Stimulated activated CD4-positive, alpha-beta T cell treated with anti-CD3 and anti-CD28 coated beads, Interleukin-2, amount 100 ng/mL, for 24 hours (primary cell): ENCODE measurements at places on chromosomes 3 and 15.

DNA sequence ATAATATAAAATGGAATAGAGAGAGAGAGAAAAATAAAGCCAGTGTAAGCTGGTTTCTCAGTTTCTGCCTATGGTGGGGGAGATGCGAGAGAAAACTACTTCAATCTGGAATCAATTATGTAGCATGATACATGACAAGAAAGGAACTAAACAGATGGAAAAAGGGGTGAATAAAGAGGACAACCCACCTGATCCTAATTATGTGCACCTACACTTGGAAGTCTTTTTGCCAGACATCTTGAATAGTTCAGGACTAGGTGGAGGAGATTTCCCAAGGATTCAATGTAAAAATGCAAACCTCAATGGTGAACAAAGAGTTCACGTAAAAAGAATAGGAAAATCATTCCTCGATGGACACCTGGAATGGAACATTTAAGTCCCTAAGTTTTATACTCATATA lies 524.4 kb upstream of the RGMA start:
- DNase-seq: no peak

DNA sequence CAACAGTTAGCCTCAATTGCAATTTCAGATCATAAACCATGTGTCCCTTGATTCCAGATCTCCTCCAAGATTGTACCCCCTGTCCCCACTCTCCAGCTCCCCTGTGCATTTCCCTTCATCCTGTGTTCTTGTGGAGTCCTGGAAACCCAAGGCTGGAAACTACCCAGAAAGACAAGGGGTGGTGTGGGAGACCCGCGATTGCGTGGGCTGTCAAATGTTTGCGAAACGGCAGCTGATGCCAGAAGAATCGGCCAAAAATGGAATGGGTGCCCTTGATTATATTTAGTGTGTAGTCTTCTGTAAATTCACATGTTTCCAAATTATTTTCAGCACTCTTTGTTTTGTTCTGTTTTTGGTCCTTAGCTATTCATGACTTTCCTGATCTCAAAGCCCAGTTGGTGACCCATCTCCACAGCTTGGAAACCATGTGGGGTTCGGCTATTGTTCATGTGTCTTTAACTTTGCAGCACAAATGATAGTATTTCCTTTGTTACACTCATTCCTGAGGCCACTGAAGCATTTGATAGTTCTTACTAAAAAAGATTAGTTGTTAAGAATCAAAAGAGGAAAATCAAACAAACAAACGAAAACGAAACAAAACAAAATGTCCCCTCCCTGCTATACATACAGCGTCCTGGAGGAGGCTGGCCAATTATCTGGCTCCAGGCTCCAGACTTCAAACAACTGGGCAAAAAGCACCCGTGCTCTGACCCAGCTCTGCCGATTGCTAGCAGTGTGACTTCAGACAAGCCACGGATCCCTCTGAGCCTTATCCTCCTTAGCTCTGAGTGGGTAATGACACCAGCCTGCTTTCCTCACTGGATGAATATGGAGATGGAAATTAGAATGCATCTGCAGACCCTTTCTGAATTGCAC lies 120.9 kb downstream of the CACNA2D3 start:
- DNase-seq: no peak

GRCh38 chr3:155404486-155404885 lies 111.0 kb upstream of the STRIT1 start:
- DNase-seq: no peak

- no peak for DNase-seq
Measured at GRCh38 chr3:10582733-10583132, 77.3 kb upstream of the ATP2B2 start.

GRCh38 chr15:65466901-65467300 lies 44.2 kb upstream of the IGDCC4 start:
- DNase-seq: no peak

DNA sequence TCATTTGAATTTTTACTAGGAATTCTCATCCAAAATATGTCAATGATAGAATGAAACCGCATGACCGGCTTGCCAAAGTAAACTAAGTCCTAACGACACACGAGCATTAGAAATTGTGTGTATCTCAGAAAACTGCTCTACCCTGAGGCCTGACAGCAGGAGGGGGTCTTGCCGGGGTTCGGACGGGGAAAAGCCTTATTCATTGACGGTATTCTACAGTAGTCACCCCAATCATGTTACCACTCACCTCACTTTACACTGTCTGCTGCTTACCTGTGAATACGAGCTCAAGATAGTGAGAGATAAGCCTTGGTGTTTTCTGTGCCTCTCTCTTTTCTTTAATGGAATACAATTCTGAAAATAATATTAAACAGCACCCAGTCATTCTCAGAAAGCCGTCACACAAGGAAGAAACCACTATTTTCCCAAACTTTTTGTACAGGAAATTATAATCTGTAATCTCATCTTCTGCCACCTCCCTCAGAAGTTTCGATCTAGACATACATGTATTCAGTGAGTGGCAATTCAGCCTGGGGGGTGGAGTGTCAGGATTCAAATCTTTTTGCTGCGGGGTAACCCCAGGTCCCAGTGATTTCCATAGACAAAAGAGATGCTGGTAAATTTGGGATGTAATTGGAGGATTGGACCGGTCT lies 492 bp upstream of the FAM43A start:
- no peak for DNase-seq

GRCh38 chr15:62326460-62327011 lies 161.5 kb upstream of the C2CD4B start:
- no peak for DNase-seq

DNA sequence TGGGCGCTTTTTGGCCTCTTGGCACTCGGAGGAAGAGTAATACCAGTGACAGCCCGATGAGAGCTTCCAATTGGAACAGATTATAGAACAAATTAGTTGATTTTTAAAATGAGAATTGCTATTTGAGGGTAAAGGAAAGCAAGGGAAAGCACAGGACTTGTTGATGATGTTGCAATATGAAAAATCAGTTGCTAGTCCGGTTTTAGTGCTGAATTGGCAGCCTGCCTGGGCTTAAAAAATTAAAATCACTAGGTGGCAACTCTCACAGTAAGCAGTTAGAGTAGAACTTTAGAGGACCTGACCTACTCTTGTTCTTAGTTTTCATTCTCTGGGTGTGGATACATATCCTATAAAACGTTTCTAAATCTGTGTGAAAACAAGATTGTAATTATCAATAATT lies 2.1 kb upstream of the SCAANT1 start:
- DNase-seq: no peak

DNA sequence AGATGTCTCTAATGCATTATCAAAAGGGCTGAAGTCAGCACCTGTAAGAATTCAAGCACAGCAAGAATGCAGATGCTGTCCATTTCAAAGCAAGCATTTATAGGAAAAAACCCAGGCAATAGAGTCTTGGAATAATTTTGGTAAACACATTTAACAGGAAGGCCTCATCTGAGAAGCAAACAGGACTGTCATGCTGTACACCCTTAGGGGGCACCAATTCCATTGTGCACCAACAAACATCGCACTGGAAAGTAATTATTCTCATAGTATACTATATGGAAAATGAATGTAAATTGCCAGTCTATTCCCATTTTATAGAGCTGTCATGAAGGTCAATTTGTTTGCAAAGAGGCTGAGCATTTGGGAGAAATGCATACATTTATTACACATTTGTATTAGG lies 247.3 kb upstream of the SUCLG2 start:
- DNase-seq: no peak

- DNase-seq: no peak
Measured at GRCh38 chr3:25088284-25088683, 339.8 kb upstream of the RARB start.

DNA sequence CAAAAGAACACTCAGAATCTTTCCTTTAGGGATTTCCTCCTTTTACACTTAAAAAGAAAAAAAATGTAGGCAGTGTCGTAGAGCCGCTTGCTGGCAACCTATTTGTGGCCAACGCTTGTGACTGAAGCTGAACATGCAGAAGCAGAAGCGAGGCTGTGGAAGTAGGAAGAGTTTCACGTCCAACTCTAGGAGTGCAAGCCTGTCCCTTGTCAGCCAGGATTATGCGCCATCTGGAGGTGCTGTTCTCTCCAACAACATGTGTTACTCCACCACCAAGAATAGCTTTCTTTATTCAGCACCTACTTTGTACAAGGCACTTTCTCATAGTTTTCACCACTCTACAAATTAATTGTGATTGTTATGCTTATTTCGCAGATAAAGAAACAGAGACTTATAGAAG lies 223.2 kb upstream of the LMCD1 start:
- DNase-seq: no peak

DNA sequence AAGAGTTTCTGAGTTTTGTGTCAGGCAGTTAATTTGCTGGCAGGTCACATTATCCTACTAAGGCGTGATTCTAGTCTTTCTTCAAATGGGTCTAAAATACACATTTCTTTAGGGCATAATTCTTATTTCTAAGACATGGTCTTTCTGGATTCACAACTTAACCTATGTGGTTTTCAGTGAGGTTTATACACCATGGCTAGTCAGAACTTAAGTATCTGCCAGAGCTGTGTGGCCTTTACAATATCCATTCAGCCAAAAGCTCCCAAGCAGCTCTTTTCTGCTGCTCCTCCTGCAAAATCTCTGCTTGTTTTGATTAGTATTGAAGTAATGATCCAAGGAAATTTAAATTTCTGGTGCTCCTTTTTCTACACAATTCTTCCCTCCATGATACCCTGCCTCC lies 33.5 kb downstream of the SLC9C1 start:
- DNase-seq: no peak

GRCh38 chr15:33975022-33975565 lies 6.8 kb downstream of the CHRM5 start:
- no peak for DNase-seq

- DNase-seq: peak; percentile 6
Measured at GRCh38 chr3:11705049-11705448, 61.3 kb upstream of the VGLL4 start.

- no peak for DNase-seq
Measured at GRCh38 chr15:88707771-88708654, 69.2 kb downstream of the ISG20 start.

GRCh38 chr15:100905850-100906249 lies 13.3 kb upstream of the LRRK1 start:
- no peak for DNase-seq

DNA sequence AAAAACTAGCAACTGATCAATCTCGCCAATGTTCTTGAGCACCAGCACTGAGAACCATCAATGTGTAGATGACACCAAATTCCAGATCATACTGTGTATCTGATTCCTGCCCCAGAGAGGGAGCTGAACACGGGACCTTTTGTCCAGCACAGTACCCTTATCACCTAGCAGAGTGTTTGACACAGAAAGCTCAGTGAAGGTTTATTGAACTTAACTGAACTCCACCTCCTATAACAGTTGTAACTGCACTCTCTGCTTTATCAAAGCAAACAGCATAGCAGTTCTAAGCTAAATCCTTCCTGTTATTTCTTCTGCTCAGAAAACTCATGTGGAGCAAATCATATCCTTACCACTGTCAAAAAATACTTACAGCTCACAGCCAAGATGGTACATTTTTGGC lies 183.4 kb upstream of the SLCO3A1 start:
- no peak for DNase-seq

GRCh38 chr3:74633021-74633420 lies 18.6 kb upstream of the CNTN3 start:
- DNase-seq: no peak

DNA sequence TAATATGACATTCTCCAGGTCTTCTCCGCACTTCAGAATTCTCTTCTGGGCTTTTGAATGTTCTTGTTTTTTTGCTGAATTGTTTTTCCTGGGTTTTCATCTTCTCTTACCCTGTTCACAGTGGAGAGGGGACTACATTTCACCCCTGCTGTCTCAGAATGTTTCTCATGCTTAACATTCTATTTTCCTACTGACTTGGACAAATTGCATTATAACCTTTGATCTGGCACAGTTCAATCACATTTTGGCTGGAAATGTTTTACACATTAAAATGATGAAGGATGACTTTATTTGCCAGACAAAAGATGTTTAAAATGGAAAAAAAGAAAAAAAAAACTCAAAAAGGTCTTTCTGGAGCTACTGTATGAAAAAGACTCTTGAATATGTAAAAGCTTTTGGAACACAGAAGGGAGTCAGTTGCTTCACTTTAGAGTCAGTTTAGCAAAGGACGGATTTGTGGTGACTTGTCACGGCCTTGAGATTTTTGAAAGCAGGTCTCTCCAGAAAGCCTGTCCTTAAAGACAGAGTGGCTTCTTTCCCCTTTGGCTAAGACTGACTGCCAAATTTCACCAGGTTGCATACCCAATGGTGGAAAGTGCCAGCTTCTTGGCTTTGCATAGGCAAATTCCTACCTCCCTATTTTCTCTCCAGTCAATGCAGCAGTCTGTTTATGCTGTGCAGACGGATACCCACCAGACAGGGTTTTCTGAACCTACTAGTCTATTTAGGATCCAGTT lies 401.0 kb upstream of the TBL1XR1 start:
- DNase-seq: no peak

- DNase-seq: no peak
Measured at GRCh38 chr3:177236704-177237103, 39.4 kb upstream of the TBL1XR1 start.

- no peak for DNase-seq
Measured at GRCh38 chr3:38611866-38612265, 37.6 kb downstream of the SCN5A start.

DNA sequence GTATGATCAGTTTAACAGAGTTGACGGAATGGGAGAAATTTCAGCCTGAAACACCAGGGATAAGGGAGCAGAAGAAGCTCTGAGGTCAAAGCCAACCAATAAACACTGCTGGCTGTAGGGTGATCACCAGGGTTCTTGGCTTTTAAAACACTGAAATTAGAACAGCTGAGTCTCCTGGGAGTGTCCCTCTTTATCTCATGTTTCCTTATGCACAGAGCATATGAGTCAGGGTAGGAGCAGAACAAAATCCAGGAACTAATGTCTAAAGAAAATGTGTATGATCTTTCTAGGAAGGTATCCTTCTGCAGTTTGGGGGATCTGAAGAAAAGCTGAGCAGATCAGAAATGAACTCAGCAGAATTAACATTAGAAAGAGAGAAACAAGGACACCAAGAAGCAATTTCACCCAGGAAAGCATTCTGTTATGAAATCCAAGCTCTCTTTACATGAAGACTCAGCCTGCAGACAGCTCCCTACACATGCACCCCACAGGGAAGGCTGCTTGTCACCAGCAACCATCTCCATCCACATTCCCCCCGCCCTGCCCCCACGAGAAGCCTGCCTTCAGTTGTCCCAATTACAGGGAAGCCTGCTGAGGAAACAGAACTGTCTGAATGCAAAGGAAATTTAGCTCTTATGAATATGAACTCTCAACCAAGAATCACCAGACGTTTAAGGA lies 469.7 kb downstream of the PDCD6IP start:
- DNase-seq: no peak

DNA sequence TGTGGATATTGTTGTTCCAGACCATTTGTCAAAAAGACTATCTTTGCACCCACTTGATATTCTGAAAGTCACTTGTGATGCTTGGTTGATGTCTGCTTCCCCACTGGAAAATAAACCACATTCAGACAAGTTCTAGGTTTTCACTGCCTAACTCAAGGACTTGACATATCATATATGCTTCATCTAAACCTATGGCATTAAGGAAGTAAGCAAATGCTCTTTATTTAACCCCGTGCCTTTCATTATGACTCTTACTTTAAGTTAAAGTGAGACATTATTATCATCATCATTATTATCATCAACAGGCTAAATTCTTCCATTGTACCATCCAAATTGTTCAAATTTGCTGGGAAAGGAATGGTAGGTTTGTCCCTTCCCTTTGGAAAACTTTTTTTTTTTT lies 30.8 kb upstream of the C3orf80 start:
- no peak for DNase-seq

GRCh38 chr3:19226479-19226878 lies 78.2 kb downstream of the KCNH8 start:
- DNase-seq: no peak
